ENCODE measurements at places on chromosomes 2 and 18. TPM values are rescaled to one million over a fixed set of nuclear protein-coding genes. Genes with fewer than 3 reads are reported as not detected.
A peak's percentile ranks its signal among the peaks of the same experiment; 100 is the strongest.

DNA sequence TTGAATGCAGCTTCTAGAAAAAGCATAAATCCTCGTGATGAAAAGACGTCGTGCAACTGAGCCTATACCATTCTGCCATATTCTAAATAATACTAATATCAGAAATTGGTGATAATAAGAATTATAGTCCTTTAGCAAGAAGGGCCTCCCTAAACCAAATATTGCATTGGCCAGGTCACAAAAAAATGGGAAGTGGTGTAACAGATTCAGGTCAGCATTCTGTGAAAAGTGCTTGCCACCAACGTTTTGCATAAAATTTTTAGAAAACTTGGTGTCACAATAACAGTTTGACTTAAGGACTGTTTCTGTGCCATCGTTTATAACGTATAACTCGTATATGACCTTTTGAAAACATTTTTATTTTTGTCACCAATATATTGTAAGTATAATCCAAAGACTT is 603.6 kb downstream of the CPS1 start:
- no peaks in the 10 kb centered on the region for H3K4me1 ChIP-seq
- H3K27me3 ChIP-seq: no peaks in the 10 kb centered on the region
- H3K4me3 ChIP-seq: no peak overlapping the region
- no peak overlapping the region for H3K27ac ChIP-seq

GRCh38 chr2:127608061-127609030 is 37.6 kb upstream of the GPR17 start:
- no peak overlapping the region for H3K27ac ChIP-seq
- H3K4me1 ChIP-seq: no peaks in the 10 kb centered on the region
- no peaks in the 10 kb centered on the region for H3K27me3 ChIP-seq
- no peak overlapping the region for H3K4me3 ChIP-seq
- H3K36me3 ChIP-seq: no peaks in the 10 kb centered on the region
- no peak for DNase-seq

DNA sequence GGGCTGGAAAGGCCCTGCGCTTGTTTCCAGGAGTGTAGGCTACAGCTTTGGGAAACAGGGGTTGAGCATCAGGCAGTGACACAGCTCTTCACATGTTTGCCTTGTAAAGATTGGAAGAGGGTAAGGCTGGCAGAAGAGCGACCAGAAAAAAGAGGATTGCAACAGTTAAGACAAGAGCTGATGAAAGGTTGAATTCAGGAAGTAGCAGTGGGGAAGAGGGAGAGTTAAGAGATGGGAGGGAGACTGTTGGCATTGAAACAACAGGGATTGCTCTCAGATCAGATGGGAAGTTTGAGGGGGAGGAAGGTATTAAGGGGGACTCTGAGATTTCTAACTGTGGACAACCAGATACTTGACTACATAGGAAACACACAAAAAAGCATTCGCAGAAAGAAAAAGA is 96.9 kb downstream of the CTAGE1 start:
- no peaks in the 10 kb centered on the region for H3K4me1 ChIP-seq
- H3K27ac ChIP-seq: no peak overlapping the region
- no peak overlapping the region for H3K4me3 ChIP-seq
- DNase-seq: no peak

GRCh38 chr2:3536682-3537632 is 17.6 kb upstream of the ADI1 start:
- no peaks in the 10 kb centered on the region for H3K27me3 ChIP-seq
- peak overlapping the region; percentile 98 for H3K27ac ChIP-seq
- peaks cover 19% of the 10 kb centered on the region for H3K36me3 ChIP-seq
- H3K4me1 ChIP-seq: peaks cover 3% of the 10 kb centered on the region

DNA sequence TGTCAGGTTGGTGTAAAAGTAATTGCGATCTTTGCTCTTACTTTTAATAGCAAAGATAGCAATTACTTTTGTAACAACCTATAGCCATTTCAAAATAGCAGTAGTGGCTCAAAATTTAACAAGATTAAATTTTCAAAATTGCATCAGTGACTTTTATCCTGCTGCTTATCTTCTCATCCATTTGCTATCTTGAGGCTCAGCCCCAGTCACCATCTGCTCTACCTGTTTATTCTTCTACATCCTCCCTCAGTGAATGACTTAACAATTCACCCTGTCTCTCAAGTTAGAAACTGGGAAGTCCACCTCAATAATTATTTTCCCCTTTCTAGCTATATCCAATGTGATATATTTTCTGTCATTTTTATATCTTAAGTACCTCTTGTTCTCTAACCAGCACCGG is 148.6 kb upstream of the ZNF804A start:
- H3K36me3 ChIP-seq: no peaks in the 10 kb centered on the region
- H3K27ac ChIP-seq: no peak overlapping the region
- no peak for DNase-seq
- no peaks in the 10 kb centered on the region for H3K4me1 ChIP-seq
- no peak overlapping the region for H3K4me3 ChIP-seq
- no peaks in the 10 kb centered on the region for H3K27me3 ChIP-seq

- H3K27me3 ChIP-seq: no peaks in the 10 kb centered on the region
- peak overlapping the region; percentile 82 for H3K27ac ChIP-seq
- peak overlapping the region; percentile 28 for H3K4me3 ChIP-seq
- peak; percentile 75 for DNase-seq
Observed at GRCh38 chr2:239274391-239275043, 126.3 kb downstream of the HDAC4 start.

DNA sequence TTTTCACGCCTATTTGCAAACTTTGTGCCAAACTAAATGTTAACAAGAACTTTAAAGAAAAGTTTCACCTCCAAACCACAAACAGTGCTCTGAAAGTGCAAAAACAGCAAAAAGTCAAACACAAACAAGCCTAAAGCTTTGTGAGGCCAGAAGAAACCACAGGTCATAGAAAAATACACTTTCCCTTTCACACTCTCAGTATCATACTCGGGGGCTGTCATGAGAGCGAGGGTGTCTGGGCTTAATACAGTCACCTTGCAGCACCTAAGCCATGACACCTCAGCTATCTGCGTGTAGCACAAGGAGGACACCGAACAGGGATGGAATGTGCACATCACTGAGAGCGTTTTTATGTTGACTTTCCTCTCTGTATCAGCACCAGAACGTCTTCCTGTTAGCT is 26.6 kb upstream of the SEH1L start:
- no peak for DNase-seq
- H3K27ac ChIP-seq: no peak overlapping the region
- H3K36me3 ChIP-seq: no peaks in the 10 kb centered on the region
- H3K27me3 ChIP-seq: no peaks in the 10 kb centered on the region
- H3K4me1 ChIP-seq: no peaks in the 10 kb centered on the region
- no peak overlapping the region for H3K4me3 ChIP-seq

- peak overlapping the region; percentile 43 for H3K4me3 ChIP-seq
- H3K27me3 ChIP-seq: no peaks in the 10 kb centered on the region
- no peaks in the 10 kb centered on the region for H3K36me3 ChIP-seq
- peak; percentile 29 for DNase-seq
- peaks cover 2% of the 10 kb centered on the region for H3K4me1 ChIP-seq
Observed at GRCh38 chr2:195613922-195614321, 43.1 kb upstream of the SLC39A10 start.

- no peak for DNase-seq
- no peak overlapping the region for H3K4me3 ChIP-seq
- no peaks in the 10 kb centered on the region for H3K36me3 ChIP-seq
- H3K27me3 ChIP-seq: no peaks in the 10 kb centered on the region
- no peak overlapping the region for H3K27ac ChIP-seq
Observed at GRCh38 chr2:234339501-234339900, 157.4 kb downstream of the ARL4C start.

GRCh38 chr2:109527079-109527478 is 86.7 kb downstream of the SEPTIN10 start:
- H3K36me3 ChIP-seq: no peaks in the 10 kb centered on the region
- no peaks in the 10 kb centered on the region for H3K4me1 ChIP-seq
- no peaks in the 10 kb centered on the region for H3K27me3 ChIP-seq
- H3K4me3 ChIP-seq: no peak overlapping the region

- no peaks in the 10 kb centered on the region for H3K36me3 ChIP-seq
- no peaks in the 10 kb centered on the region for H3K27me3 ChIP-seq
- DNase-seq: no peak
- no peak overlapping the region for H3K4me3 ChIP-seq
- H3K27ac ChIP-seq: no peak overlapping the region
Observed at GRCh38 chr2:157245144-157245840, 12.2 kb upstream of the GALNT5 start.

DNA sequence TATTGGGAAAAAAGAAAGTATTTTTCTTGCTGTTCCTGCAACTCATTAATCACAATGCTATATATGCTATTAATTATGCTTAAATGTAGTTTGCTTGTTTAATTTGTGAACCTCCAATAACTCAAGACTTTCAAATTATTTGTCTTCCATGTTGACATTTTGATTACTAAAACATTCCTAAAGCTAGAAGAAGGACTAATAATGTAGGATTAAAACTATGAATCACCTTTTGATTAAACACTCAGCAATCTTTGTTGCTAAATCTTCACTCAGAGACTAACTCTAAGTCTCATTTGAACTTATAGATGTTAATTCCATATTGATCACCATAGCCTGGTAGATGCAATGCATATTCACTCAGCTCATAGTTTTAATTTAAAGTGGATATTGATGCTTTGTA is 524.6 kb upstream of the ZEB2 start:
- H3K4me1 ChIP-seq: peaks cover 17% of the 10 kb centered on the region
- H3K27ac ChIP-seq: no peak overlapping the region
- H3K36me3 ChIP-seq: no peaks in the 10 kb centered on the region
- DNase-seq: no peak
- H3K27me3 ChIP-seq: no peaks in the 10 kb centered on the region

DNA sequence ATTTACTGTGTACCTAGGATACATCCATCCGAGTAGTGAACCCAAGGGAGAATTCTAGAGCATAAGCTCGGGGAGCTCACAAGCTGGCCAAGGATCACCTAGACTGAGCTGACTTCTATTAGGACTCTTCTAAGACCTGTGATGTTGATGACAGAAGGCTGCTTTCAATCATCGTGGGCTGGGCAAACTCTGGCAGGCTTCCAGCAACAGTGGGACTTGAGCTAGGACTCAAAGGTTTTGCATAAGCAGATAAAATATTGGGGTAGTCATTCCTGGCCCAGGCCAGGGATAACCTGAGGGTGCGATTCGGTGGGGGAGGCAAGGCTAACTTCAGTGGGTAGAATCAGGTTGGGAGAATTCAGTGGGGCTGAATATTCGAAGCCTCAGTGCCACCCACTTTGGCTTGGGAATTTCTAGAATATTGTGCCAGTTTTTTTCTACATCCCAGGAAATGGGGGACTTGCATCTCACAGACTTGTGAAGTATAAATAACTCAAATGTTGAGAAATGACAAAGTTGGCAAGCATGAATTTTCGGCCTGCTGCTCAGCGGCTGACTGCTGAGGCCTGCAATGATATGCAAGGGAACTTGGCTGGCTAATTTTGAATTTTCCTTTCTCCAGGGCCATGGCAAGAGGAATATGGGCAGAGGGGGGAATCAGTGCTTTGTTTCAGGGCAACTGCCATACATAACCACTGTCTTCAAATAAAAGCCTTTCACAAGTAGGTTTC is 274.3 kb downstream of the PRKCE start:
- no peak for DNase-seq
- H3K27me3 ChIP-seq: no peaks in the 10 kb centered on the region
- H3K4me3 ChIP-seq: no peak overlapping the region
- H3K4me1 ChIP-seq: peaks cover 48% of the 10 kb centered on the region

The CCDC68 gene
- polyA plus RNA-seq: not detected

The MEIS1 gene
- 16.9 TPM for polyA plus RNA-seq

The CHRNG gene
- not detected for polyA plus RNA-seq

The GIGYF2 gene
- 12.8 TPM for polyA plus RNA-seq

The RPRM gene
- polyA plus RNA-seq: 0.15 TPM

The ABCB11 gene
- not detected for polyA plus RNA-seq

The FABP1 gene
- polyA plus RNA-seq: not detected

The NTSR2 gene
- not detected for polyA plus RNA-seq

The ACKR3 gene
- not detected for polyA plus RNA-seq

The TMEM247 gene
- not detected for polyA plus RNA-seq

The PUM2 gene
- polyA plus RNA-seq: 29.7 TPM

The TYMS gene
- polyA plus RNA-seq: 92.1 TPM

The THUMPD2 gene
- 5.3 TPM for polyA plus RNA-seq

The CXCR1 gene
- polyA plus RNA-seq: not detected

The CNDP1 gene
- not detected for polyA plus RNA-seq

Data from SK-N-SH (cell line).